ENCODE measurements at places on chromosomes 3 and 15. TPM values are rescaled to one million over a fixed set of nuclear protein-coding genes. Genes with fewer than 3 reads are reported as not detected.

The BNC1 gene
- total RNA-seq, result 7.3 TPM

The PRICKLE2 gene
- 59.9 TPM for total RNA-seq

The HIGD2B gene
- not detected for total RNA-seq

The SPTSSB gene
- total RNA-seq, result not detected

The ERC2 gene
- total RNA-seq, result not detected

The LIPC gene
- 1.3 TPM for total RNA-seq

The IL16 gene
- total RNA-seq, result 1.6 TPM

The HDAC11 gene
- 14.1 TPM for total RNA-seq

The CACNA2D3 gene
- total RNA-seq, result 0.18 TPM
